ENCODE measurements at places on chromosomes 11 and 22.

DNA sequence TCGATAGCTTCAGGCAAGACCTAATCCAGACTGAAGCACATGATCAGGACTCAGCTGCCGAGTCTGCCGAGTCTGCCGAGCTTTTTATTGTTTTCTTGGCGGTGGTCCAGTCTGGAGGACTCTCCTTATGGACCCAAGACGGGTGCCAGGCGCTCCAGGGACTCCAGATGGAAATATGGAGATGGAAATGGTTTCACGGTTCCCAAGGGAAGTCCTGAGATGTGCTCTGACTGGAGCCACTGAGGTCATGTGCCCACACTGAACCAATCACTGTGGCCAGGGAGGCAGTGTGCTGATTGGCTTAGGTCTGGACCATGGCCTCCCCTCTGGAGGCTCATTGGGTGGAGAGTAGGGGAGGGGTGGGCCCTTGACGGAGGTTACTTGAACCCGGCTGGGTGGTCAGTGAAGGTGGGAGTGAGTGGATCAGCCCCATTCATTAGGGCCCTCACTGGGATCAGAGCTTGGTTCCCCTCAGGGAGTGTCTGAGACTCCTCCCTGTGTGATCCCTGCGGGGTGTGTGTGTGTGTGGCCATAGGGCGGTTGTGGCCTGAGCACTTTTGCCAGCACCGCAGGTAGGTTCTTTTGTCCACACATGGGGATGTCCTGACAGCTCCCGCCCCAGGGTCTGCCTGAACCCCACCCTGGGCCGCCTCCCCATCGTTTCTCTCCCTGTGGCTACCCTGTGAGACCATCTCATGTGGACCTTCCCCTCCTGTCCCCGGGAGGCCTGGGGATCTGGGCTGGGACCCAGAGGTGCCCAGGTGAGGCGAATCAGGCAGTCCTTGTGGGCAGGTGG lies 14.0 kb downstream of the RPS6KA4 start:
- peak; percentile 44 for DNase-seq

DNA sequence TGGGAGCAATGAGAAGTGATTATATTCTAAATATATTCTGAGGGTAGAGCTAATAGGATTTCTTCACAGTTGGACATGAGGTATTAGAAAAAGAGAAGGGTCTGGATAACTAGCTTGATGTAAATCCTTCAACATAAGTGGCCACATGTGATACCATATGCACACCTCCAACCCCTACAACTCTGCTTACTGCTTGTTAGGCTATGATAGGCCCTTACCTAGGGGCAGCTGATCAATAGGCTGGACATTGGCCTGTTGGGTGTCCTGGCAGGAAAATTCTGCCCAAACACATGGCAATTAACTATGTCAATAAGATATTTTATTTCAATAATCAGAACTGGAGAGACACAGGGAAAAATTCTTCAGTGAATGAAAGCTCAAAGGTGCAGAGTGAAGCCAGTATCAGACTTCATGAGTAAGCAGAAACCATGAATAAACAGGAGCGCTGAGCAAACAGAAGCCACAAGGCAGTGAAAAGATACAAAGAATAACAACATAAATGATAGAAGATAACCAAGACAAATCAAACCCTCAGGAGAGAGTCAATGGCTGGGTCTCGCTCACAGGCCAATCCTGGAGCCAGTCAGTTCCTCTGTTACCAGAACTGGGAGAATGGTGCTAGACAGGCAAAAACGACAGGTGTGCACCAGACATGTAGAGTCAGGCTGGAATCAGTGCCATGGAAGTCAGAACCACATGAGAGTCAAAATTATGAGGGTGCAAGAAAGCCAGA lies 46.3 kb upstream of the PSMA1 start:
- no peak for DNase-seq

GRCh38 chr11:76824980-76825725 lies 35.6 kb upstream of the ACER3 start:
- no peak for DNase-seq

- no peak for DNase-seq
Observed at GRCh38 chr22:31933816-31934482, 10.4 kb upstream of the YWHAH start.

DNA sequence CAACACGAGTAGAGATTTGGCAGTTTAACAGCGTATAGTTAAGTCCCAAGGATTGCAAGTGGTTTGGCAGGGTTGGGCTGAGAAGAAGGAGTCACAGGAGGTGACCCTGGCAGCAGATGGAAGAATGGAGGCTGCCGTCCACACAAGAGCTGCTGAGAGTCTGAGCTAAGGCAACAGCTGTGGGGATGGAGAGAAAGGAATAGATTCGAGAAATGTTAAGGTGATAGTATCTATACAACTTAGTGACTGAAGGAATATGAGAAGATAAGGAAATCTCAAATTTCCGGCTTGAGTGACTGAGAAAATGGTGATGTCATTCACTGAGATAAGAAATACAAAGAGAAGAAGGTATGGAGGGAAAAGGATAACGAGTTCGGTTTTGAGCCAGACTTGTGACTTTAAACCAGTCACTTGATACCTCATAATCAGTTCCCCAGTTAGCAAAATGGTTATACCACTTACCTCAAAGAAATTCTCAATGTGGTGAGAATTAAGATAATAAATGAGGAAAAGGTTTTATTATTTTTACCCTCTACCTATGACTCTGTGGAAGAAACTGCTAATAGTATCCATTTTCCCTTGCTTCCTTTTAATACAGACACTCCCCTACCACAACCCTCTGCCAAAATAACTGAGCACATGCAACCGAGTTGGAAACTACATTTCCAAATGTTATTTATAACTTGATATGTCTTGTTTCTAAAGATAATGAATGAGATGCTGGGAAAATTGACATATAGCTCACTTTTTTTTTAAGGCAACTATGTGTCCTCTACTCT lies 30.7 kb downstream of the FAM168A start:
- DNase-seq: no peak
